Prostate gland (tissue), 2 donors: ENCODE measurements at places on chromosomes 4 and X. TPM values are rescaled to one million over a fixed set of nuclear protein-coding genes. Genes with fewer than 3 reads are reported as not detected.

Gene CXCR3
- total RNA-seq, result 1.1 TPM

DNA sequence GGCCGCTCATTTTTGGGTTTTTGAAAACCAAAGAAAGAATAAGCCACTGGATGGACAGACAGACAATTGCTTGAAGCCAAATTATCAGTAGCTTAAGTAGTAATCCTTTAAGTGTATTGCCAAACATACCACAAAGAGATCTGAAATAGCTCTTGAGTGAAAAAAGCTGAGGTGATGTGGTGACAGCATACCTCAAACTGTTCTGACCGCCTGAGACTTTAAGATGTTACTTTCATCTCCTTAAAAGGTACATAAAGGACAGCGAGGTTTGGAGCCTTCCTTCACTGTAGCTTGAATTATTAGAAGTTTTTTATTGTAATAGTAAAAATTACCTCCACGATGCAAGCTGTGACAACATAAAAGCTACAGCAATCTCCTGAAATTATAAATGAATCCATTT is 271.5 kb upstream of the FAM241A start:
- no peak overlapping the region for H3K4me3 ChIP-seq
- DNase-seq, result no peak
- no peak overlapping the region for H3K27ac ChIP-seq

Gene MAGEA4
- 47.7 TPM for total RNA-seq

DNA sequence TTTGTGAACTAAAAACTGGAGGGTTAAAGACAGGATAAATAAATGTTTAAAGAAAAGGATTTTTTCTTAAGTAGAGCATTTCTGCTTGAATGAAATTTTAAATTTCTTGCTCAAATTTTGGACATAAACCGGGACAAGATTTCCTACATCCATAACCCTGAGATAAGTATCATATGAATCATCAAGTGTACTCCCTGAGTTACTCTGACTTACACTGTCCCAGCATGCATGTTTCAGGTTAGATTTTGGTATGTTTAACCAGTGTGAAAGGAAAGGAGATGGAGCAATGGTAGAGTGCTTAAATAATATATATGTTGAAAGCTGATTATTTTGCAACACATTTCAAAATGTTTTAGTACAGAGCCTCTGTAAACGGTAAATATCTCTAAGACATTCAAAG is 175.2 kb downstream of the ADGRL3 start:
- H3K27ac ChIP-seq, result no peak overlapping the region
- no peaks in the 10 kb centered on the region for H3K36me3 ChIP-seq
- H3K27me3 ChIP-seq, result no peaks in the 10 kb centered on the region
- DNase-seq, result no peak

- H3K27me3 ChIP-seq, result no peaks in the 10 kb centered on the region
- no peak overlapping the region for H3K4me3 ChIP-seq
- no peaks in the 10 kb centered on the region for H3K36me3 ChIP-seq
These were observed 15.4 kb upstream of the DOCK11 start for GRCh38 chrX:118480172-118480571.

- H3K36me3 ChIP-seq, result no peaks in the 10 kb centered on the region
- no peak overlapping the region for H3K27ac ChIP-seq
- H3K27me3 ChIP-seq, result no peaks in the 10 kb centered on the region
- no peaks in the 10 kb centered on the region for H3K4me1 ChIP-seq
These were observed 216.3 kb downstream of the ADAMTS3 start for GRCh38 chr4:72352711-72353110.

Gene ATP2B3
- 0.85 TPM for total RNA-seq

DNA sequence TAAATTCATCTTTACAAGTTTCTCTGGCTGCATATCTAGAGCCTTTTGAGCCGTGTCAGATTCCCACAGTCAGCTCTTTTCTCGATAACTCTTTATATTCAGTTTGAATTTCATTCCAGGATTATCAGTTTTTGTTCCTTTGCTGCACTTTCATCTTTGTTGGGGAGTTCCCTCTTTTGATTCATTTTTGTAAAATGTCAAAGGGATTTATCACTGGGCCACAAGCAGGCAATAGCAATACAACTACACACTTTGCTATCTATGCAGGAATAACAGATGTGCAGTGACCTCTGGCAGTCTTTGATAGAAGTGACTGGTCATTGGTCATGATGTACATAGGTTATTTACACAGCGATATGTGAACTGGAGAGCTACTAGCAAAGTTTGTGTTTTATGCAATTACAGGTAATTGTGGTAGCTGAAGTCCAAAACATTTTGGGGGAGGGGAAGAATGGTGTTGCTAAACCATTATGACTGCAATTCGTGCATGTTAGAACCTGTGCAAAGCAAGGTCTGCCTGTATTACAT is 43.8 kb downstream of the HPGDS start:
- H3K27me3 ChIP-seq, result no peaks in the 10 kb centered on the region
- no peaks in the 10 kb centered on the region for H3K4me1 ChIP-seq
- H3K4me3 ChIP-seq, result no peak overlapping the region
- no peak overlapping the region for H3K27ac ChIP-seq
- DNase-seq, result no peak
- no peaks in the 10 kb centered on the region for H3K36me3 ChIP-seq

Gene TCP11X2
- 0.40 TPM for total RNA-seq

DNA sequence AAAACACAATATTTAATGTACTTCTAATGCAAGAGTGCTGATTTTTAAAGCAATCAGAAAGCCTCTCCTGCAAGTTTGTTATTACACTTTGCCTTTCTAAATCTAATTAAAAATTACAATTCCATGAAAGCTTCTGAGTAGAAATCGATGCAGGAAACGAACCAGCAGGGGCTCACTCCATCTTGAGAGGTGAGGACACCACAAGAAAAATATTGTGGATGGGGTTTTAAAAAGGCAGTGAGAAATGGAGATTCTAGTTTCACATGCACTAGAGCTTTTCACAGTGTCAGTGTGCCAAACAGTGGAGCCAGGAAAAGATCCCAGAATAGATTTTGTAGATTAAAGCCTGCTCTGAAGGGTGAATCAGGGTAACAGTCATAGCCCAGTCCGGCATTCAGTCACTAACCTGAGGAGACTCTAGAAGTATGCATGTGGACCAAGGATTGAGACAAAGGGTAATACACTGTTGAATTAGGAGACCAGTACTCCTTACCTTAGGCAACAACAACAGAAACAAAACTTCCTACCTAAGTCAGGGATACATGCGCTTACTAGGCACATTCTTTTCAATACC is 362.3 kb downstream of the NAF1 start:
- H3K4me3 ChIP-seq, result no peak overlapping the region
- no peak for DNase-seq
- no peaks in the 10 kb centered on the region for H3K4me1 ChIP-seq
- no peaks in the 10 kb centered on the region for H3K36me3 ChIP-seq
- no peak overlapping the region for H3K27ac ChIP-seq

Gene DOK7
- 8.2 TPM for total RNA-seq

DNA sequence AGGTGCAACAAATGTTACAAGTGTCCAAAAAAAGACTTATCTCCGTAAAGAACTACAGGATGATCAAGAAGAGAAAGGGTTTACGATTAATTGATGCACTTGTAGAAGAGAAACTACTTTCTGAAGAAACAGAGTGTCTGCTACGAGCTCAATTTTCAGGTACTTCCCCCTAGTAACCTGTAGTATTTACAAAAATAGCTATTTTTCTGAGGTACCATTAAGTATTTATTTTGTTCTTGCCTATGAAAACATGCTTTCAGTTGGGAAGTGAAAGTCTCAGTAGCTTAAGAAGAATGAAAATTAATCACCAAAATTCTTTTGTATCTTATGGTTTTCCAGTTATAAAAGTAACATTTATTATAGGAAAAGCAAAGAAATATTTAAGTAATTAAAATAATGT is 5.9 kb downstream of the THAP9 start:
- H3K36me3 ChIP-seq, result no peaks in the 10 kb centered on the region
- no peaks in the 10 kb centered on the region for H3K4me1 ChIP-seq
- H3K4me3 ChIP-seq, result no peak overlapping the region
- no peak overlapping the region for H3K27ac ChIP-seq
- DNase-seq, result no peak

DNA sequence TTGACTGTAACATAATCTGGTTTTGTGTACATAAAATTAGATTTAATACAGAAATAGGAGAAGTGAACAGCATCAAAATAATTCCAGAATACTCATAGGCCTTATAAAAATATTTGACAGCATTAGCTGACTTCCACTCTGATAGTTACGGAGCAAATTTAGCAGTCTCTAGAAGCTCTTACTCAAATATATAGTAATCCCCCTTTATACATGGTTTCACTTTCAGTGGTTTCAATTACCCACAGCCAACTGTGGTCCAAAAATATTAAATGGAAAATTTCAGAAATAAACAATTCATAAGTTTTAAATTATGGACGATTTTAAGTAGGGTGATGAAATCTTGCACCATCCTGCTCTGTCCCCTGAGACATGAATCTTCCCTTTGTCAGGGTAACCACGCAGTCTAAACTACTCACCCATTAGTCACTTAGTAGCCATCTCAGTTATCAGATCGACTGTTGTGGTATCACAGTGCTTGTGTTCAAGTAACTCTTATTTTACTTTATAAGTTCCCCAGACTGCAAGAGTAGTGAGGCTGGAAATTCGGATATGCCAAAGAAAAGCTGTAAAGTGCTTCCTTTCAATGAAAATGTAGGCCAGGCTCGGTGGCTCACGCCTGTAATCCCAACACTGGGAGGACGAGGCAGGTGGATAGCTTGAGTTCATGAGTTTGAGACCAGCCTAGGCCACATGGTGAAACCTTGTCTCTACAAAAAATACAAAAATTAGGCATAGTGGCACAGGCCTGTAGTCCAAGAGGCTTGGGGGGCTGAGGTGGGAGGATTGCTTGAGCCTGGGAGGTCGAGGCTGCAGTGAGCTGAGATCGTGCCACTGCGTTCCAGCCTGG is 17.2 kb upstream of the RTL9 start:
- DNase-seq, result no peak
- no peaks in the 10 kb centered on the region for H3K36me3 ChIP-seq
- no peaks in the 10 kb centered on the region for H3K27me3 ChIP-seq
- no peaks in the 10 kb centered on the region for H3K4me1 ChIP-seq

DNA sequence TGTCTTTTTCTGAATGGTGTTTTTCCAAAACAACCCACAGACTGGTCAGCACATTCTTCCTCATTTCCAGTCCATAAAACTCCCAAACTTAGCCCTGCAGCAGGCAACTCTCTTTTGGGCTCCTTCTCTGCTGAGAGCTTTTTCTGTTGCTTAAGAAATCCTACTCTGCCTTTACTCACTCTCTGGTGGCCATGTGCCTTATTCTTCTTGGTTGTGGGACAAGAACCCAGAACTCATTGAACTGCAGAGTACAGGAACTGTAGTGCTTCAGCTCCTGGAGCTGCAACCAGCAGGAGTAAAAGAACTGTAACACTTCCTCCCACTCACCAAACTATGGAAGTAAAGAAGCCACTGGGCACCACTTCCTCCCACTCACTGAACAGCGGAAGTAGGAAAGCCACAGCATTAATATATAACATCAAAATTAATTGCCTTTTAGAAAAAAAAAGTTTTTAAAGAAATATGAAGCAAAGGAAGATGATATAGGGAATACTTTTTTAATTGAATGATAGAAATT is 864.1 kb upstream of the PCDH10 start:
- no peaks in the 10 kb centered on the region for H3K4me1 ChIP-seq
- H3K27ac ChIP-seq, result no peak overlapping the region
- H3K36me3 ChIP-seq, result no peaks in the 10 kb centered on the region
- DNase-seq, result no peak
- H3K4me3 ChIP-seq, result no peak overlapping the region

- H3K4me1 ChIP-seq, result no peaks in the 10 kb centered on the region
- no peaks in the 10 kb centered on the region for H3K36me3 ChIP-seq
- H3K27me3 ChIP-seq, result no peaks in the 10 kb centered on the region
- no peak overlapping the region for H3K27ac ChIP-seq
These were observed 74.2 kb downstream of the PPA2 start for GRCh38 chr4:105399532-105400161.

Gene USP51
- total RNA-seq, result 1.0 TPM

- H3K27ac ChIP-seq, result no peak overlapping the region
- H3K4me1 ChIP-seq, result no peaks in the 10 kb centered on the region
- H3K36me3 ChIP-seq, result no peaks in the 10 kb centered on the region
- no peak overlapping the region for H3K4me3 ChIP-seq
These were observed 79.9 kb upstream of the ATOH1 start for GRCh38 chr4:93748373-93749291.

DNA sequence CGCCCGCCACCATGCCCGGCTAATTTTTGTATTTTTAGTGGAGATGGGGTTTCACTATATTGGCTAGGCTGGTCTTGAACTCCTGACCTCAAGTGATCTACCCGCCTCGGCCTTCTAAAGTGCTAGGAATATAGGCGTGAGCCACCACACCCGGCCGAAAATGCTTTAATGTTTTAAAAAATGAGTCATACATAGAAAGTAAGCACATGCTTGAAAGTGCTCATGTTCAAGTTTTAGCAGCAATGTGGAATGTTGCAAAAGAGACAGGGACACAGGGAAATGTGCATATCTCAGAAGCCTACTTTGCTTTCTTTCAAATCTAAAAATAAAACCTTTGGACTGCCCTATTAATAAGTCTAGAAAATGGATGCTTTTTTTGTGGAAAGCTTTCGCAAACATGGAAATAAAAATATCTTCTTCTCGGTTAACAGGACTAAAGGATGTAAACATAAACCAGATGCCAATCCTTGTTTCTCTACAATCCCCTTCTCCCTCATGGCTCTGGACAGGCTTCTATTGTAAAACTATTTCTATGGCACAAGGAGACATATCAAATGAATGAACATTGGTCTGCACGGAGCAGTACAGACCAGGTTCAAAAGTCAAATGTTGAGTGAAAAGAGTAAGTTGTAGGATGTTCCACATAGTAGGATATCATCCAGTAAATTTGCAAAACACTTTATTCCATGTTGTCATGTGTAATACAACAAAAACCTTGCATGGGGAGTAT is 15.0 kb downstream of the MECP2 start:
- H3K4me3 ChIP-seq, result no peak overlapping the region
- no peak for DNase-seq
- H3K36me3 ChIP-seq, result no peaks in the 10 kb centered on the region
- H3K27me3 ChIP-seq, result no peaks in the 10 kb centered on the region

- no peak overlapping the region for H3K27ac ChIP-seq
- no peak overlapping the region for H3K4me3 ChIP-seq
- H3K27me3 ChIP-seq, result no peaks in the 10 kb centered on the region
- H3K4me1 ChIP-seq, result no peaks in the 10 kb centered on the region
- no peaks in the 10 kb centered on the region for H3K36me3 ChIP-seq
These were observed 173.6 kb upstream of the NUDT6 start for GRCh38 chr4:123096038-123096437.

DNA sequence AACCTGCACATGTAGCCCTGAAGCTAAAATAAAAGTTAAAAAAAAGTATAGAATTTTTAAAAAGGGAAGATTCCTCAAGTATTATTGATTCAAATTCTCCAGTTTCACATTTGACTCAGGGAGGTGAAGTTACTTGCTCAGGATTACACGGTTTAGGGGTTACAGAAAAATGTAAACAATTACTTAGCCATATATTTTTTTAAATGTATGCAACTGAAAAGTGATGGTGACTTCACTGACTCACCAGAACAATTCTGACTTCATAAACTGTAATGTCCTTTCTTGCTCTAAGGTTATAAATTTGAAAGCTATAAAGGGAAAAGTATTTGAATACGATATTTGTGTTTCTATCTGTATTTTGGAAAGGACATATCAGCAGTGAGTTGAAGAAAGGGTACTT is 371.2 kb downstream of the SPRY1 start:
- no peaks in the 10 kb centered on the region for H3K4me1 ChIP-seq
- H3K36me3 ChIP-seq, result no peaks in the 10 kb centered on the region
- no peak overlapping the region for H3K27ac ChIP-seq
- H3K27me3 ChIP-seq, result no peaks in the 10 kb centered on the region
- H3K4me3 ChIP-seq, result no peak overlapping the region
- DNase-seq, result no peak
